ENCODE measurements at places on chromosomes 6 and 20.
A peak's percentile ranks its signal among the peaks of the same experiment; 100 is the strongest.

DNA sequence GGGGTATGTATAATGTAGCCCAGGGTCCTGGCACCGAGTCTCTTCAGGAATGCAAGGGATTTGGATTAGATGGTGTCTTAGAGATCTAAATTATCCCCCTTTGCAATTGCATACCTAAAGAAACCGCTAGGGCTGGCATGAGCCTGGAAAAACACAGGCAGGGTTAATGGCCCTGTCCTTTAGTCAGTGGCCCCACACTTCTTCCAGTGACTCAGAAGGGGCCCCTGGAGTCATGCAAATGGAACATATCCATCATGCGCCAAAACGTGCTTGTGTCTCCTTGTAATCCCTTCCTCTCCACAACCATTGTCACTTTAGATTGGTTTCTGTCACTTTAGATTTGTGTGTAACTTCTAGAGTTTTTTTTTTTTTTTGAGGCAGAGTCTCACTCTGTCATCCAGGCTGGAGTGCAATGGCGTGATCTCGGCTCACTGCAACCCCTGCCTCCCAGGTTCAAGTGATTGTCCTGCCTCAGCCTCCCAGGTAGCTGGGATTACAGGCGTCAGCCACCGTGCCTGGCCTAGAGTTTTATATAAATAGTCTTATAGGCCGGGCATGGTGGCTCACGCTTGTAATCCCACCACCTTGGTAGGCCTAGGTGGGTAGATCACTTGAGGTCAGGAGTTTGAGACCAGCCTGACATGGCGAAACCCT is 8.7 kb upstream of the MYBL2 start:
- peak; percentile 37 for DNase-seq

DNA sequence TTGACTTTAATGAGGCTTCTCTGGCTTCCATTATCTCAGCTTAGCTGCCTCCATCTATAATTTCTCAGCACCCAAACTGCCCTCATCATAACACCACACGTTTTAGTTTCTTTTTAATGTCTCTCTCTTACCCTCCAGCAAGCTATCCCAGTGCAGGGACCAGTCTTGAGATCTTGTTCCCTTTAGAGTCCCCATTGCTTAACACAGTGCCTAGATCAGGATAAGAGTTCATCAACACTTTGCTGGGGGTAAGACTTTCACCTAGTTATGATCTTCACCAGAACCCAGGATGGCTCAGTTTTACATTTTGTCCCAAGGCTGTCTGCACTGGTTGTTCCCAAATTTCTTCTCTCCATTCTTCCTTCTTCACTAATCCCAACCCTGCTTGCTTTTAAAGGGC is 126.1 kb downstream of the OR2B2 start:
- no peak for DNase-seq

DNA sequence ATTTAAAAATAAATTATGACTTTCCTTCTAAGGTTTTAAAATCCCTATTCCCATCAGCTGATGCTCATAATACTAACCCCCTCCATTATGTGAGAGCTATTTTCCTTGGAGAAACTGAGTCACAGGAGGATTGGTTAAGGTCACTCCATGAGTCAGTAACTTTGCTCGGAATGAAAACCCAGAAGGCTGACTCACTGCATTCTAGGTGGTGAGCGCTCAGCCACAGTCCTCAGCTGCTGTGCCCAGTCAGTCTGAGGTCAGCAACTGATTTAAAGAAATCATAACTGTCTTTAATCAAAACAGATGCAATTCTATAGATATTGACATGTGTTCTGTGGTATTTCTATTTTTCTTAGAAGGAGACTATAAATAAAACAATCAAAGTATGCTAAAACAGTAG is 359.2 kb downstream of the GJA1 start:
- no peak for DNase-seq

- DNase-seq: no peak
These were observed 592.6 kb upstream of the ADGRB3 start for GRCh38 chr6:68042339-68043121.

DNA sequence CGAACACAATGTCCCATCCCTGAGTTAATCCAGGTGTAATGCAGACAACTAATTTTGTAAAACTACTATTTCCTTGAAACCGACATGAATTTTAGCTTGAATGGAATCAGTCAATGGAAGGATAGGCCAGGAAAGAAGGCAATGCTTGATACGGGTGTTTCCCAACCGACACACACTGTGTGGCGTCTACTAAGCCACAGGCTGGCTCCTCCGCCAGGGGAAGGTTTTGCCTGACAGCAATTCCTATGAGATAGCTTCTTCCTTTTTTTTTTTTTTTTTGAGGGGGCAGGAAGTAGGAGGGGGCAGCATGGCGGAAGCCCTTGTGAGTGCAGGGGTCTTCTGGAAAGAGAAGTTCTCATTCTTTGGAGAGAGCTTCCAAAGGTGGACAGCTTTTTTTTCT is 12.0 kb upstream of the LAMA4 start:
- DNase-seq: no peak

GRCh38 chr6:31634131-31634530 is 13.6 kb downstream of the PRRC2A start:
- DNase-seq: no peak

- DNase-seq: peak; percentile 23
These were observed 158.3 kb downstream of the DLL1 start for GRCh38 chr6:170132561-170132991.

- no peak for DNase-seq
These were observed 662 bp downstream of the ENTPD6 start for GRCh38 chr20:25195962-25196785.

- no peak for DNase-seq
These were observed 13.5 kb upstream of the CD2AP start for GRCh38 chr6:47464052-47464451.

DNA sequence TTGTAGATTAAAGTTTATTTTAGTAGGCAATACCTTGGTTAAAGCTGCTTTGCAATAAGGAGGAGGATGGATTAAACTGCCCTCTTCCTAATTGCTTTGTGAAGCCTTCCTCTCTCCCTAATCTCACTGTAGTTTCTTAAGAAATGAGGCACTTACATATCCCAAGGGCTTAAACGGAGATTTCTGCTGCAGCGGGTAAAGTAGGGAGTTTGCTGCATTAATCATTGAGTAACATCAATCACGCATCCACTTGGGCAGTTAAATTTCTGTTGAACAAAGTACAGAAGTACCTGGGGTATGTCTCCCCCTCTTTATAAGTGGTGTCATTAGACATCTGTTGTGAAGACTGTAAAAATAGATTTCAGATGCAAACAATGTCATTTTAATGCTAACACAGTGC is 29.5 kb upstream of the ARID1B start:
- no peak for DNase-seq

DNA sequence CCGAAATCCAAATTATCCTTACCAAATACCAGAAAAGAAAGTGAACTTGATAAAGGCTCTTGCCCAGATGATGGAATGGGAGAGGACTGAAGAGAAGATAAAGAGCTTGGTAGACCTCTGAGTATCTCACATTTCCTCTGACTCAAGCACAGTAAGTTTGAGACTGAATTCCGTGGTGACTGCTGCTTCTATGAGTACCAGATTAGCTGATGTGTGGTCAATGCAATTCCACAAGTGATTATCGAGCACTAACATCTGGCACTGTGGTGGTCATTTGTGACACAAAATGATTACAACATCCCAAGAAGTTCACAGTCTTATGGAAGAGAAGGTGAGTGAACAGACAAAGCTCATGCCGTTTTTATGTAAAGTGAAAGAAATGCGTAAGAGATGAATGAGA is 2.6 kb upstream of the RPS6KA2 start:
- no peak for DNase-seq

GRCh38 chr6:157224178-157224950 is 99.0 kb downstream of the TMEM242 start:
- DNase-seq: no peak

- DNase-seq: peak; percentile 53
These were observed 78.7 kb upstream of the PHACTR3 start for GRCh38 chr20:59525500-59526241.

DNA sequence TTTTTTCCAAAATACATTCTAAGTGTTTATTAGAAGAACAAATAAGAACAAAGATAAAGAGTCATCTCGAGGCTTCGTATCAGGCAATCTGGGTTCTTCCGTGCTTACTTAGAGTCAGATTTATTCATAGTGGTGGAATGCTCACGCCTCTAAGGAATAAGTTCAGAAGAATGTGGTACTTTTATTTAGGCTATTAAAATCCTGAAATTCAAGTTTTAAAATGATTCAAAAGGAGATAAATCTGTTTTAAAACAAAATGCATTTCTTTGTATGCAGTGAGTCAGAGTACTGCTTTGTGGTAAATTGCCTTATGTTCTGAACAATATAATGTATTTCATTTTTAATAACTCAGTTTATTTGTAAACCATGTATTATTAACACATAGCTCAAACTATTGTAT is 89.1 kb downstream of the FUT9 start:
- DNase-seq: no peak

- no peak for DNase-seq
These were observed 280.4 kb downstream of the FOXC1 start for GRCh38 chr6:1890071-1890470.

- DNase-seq: no peak
These were observed 112.5 kb downstream of the EDN3 start for GRCh38 chr20:59412875-59413284.

DNA sequence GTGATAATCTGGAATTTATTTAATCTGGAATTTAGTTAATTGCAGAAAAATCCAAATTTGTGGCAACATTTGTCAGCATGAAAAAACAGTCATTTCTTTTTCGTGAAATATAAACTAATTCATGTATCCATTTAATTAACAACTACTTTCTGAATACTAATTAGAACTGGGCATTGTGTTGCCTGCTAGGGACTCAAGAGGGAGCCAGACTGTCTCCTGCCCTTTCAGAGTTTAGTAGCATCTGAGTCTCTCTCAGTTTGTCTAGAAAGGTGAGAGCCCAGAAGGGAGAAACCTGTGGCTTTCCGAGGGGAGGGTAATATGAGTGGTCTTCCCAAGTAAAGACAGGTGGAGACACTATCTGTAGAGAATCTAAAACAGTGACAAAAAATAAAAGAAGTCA is 210.9 kb upstream of the HDDC2 start:
- DNase-seq: no peak

DNA sequence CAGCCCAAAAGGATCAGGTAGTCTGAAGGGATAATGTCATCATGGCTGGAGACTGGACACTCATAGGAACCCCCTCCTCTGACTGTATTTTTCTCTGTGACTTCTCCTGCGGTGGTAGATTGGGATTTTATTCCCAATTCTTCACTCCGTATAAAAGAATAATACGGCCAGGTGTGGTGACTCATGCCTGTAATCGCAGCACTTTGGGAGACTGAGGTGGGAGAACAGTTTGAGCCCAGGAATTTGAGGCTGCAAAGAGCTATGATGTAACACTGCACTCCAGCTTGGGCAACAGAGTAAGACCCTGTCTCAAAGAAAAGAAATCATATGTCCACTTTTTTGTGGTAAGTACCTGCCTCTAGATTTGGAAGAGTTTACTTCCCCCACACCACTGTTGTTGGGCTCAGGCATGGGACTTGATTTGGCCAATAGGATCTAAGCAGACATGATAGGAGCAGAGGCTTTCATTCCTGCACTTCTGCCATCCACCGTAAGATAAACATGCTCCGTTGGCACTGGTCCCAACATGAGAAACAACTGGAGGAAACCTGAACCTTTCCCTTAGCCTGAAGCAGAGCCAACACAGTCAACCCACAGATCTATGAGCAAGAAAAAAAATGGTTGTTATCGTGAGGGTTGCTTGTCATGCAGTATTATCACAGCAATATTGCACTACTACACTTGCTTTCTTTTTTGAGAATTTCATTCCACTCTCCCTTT is 82.0 kb downstream of the JPH2 start:
- DNase-seq: no peak

DNA sequence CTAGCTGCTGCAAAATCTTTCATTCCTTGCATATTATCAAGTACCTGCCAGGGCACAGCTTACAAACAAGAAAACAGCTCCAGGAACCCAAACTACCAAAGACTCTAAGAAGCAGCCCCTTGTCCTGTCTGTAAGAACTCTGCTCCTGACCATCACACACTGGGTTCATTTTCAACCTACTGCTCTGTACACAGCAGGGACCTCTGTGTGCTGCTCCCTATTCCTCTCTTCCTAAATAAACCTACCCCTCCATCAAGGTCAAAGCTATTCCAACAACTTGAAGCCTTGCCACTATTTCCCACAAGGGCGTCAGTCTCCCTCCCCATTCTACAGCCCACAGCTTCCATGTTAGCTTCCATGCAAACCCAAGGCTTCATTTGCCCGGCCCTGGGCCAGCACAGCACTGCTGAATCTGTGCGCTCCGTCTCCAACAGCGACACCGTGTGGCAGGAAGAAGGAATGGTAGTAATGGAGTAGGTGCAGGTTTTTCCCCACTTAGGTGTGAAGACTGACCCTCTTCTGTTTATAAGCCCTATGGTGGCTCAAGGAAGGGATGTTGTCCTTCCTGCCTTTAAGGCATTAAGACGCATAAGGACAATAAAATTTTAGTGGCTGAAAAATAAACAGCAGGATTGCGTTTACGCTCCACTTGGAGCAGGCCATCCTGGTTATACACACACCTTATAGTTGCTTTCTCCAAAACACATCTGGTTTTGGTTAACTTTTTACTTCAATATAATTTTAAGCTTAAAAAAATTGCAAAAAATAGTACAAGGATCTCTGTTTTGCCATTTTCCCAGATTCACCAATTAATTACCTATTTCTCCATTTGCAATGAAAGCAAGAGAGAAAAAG is 115.2 kb upstream of the NXT1 start:
- peak; percentile 45 for DNase-seq

- no peak for DNase-seq
These were observed 207.6 kb upstream of the CDH4 start for GRCh38 chr20:61044499-61044898.

- peak; percentile 54 for DNase-seq
These were observed 39.2 kb upstream of the TLDC2 start for GRCh38 chr20:36836591-36837269.

GRCh38 chr20:10761232-10761631 is 87.4 kb upstream of the JAG1 start:
- no peak for DNase-seq

DNA sequence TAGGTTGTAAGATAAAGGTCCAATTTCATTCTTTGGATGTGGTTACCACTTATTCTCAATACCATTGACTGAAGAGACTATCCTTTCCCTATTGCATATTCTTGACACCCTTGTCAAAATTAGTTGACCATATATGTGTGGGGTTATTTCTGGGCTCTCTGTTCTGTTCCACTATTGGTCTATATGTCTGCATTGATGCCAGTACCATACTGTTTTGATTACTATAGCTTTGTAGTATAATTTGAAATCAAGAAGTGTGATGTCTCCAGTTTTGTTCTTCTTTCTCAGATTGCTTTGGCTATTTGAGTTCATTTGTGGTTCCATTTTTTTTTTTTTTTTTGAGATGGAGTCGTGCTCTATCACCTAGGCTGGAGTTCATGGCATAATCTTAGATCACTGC is 8.1 kb upstream of the LRP11 start:
- DNase-seq: no peak

GRCh38 chr6:129370268-129370916 is 339.6 kb downstream of the ARHGAP18 start:
- DNase-seq: peak; percentile 44

GRCh38 chr6:159801935-159802334 is 1.9 kb downstream of the PNLDC1 start:
- DNase-seq: no peak

GRCh38 chr6:26233649-26234420 is 131.2 kb upstream of the BTN3A2 start:
- DNase-seq: peak; percentile 77

- DNase-seq: no peak
These were observed 312 bp downstream of the TXNDC5 start for GRCh38 chr6:7910298-7910653.

- no peak for DNase-seq
These were observed 201.9 kb downstream of the PLCB4 start for GRCh38 chr20:9270831-9271230.

- DNase-seq: peak; percentile 70
These were observed 8.5 kb downstream of the SYNGAP1 start for GRCh38 chr6:33428224-33428965.

- no peak for DNase-seq
These were observed 573.2 kb downstream of the DHX35 start for GRCh38 chr20:39535301-39535700.

All from activated T-cell treated with anti-CD3 and anti-CD28 coated beads, Interleukin-2, amount 50 U/mL, for 24 hours (primary cell).